ENCODE measurements at places on chromosomes 1 and 21.

- peak; percentile 74 for DNase-seq
Observed at GRCh38 chr1:181166377-181167196, 78.1 kb downstream of the IER5 start.

- DNase-seq, result no peak
Observed at GRCh38 chr1:214645712-214646111, 42.7 kb downstream of the CENPF start.

DNA sequence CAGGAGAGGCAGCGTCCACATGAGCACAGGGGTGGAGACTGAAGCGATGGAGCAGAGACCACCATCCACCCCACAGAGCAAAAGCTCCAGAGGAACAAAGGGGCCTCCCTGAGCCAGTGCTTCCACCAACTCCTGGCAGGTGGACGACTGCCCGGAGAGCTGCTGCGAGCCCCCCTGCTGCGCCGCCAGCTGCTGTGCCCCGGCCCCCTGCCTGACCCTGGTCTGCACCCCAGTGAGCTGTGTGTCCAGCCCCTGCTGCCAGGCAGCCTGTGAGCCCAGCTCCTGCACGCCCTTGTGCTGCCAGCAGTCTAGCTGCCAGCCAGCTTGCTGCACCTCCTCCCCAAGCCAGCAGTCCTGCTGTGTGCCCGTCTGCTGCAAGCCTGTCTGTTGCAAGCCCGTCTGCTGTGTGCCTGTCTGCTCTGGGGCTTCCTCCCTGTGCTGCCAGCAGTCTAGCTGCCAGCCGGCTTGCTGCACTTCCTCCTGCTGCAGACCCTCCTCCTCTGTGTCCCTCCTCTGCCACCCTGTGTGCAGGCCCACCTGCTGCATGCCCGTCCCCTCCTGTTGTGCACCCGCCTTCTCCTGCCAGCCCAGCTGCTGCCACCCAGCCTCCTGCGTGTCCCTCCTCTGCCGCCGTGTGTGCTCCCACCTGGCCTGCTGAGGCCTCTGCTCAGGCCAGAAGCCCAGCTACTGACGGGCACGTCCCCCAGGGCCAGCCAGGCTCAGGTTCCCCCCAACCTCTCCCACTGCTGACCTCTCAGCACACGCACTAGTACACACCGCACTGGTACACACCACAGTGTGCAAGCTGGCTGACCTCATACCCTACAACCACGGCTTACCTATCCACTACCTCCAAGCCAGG lies 5.4 kb downstream of the KRTAP10-12 start:
- no peak for DNase-seq

DNA sequence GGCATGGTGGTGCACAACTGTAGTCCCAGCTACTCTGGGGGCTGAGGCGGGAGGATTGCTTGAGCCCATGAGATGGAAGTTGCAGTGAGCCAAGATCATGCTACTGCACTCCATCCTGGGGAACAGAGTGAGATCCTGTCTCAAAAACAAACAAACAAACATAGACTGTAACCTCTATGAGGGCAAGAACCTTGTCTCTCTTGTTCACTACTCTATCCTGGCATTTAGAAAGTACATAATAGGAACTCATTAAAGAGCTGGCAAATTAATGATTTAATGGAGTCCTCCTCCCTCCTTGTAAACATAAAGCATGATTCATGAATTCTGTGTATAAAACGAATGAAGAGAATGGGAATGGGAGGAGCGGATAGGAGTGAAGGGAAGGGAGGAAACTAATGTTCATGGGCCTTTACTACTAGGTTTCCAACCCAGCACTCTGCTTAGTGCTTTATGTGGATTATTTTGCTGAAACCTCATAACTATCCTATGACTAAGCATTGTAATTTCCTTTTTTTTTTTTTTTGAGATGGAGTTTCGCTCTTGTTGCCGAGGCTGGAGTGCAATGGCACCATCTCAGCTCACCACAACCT lies 8.6 kb downstream of the LMOD1 start:
- peak; percentile 67 for DNase-seq

DNA sequence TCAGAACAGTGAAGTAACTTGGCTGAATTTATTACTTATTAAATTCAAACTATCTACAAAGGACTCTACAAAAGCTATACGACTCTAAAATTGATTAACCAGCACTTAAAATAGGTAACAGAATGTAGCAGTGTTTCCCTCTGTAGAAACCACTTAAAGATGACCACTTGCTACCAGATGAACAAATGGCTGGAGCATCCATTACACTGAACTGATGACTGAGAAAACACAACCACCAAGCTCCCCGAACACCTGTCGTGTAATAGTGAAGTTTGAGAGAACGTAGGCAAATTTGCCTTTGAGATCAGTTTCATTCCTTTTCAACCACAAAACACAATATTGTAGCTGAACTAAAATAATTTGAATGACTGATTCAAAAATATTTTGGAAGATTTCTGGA lies 226.7 kb downstream of the KCNT2 start:
- DNase-seq, result no peak
